ENCODE measurements at places on chromosomes 1 and 21.

DNA sequence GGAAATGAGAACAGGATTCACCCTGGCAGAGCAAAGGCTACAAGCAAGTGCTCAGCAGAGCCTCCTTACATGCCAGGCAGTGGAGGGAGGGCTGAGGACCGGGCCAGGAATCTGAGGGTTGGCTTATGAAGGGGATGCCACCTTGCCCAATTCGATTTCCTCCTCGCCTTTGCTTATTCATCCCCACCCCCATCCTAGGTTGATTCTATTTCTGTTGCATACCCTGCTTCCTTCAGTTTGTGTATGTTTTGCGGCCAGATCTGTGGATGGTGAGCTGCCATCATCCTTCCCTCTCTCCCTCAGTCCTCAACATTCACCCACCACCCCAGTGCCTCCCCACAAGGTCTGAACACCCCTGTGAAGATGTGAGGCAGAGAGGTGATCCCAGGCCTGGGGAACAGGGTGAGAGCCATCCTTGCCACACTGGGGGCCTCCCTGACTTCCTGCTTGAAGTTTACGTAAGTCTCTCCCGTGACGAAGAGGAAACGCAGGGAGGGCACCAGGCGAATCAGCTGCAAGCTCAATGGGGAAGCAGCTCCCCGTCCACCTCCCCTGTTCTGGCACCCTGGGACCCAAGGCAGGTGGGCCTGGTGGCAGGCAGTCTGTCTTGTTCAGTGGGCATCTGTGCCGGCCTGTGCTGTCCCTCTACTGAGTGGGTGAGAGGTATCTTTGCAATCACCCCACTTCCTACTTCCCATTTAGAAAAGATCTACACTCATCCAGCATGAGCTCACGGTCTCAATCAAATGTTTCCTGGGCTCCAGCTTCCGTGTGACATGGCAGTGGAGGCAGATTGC lies 50.6 kb upstream of the CNTN2 start:
- no peak for DNase-seq

DNA sequence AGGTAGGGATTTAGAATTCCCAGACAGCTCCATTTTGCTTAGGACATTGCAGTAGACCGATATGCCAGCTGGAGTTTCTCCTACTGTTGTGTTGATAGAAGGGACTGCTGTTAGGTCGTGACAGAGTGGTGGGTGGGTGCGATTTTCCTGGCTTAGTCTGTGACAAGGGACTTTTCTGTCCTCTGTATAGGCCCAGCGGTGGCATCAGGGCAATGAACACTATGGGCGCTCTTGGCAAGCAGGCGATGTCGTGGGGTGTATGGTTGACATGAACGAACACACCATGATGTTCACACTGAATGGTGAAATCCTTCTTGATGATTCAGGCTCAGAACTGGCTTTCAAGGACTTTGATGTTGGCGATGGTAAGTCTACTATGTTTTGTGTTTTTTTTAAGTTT lies 321.8 kb downstream of the ZP4 start:
- no peak for DNase-seq

DNA sequence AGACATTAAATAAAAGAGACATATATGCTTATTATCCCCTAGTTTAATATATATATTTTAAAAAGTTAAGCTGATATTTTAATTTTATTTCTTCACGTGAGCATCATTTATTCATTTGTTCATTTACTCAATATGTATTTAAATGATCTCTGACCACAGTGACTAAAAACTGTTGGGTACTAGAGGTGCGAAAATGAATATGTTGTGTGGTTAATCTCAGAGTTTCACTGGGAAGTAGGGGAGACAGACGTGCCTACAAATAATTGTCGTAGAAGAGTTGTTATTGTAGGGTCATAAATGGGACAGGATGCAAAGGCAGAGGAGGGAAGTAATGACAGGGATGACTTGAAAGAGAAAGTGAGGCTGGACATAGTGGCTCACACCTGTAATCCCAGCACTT lies 213.0 kb upstream of the CACYBP start:
- no peak for DNase-seq

DNA sequence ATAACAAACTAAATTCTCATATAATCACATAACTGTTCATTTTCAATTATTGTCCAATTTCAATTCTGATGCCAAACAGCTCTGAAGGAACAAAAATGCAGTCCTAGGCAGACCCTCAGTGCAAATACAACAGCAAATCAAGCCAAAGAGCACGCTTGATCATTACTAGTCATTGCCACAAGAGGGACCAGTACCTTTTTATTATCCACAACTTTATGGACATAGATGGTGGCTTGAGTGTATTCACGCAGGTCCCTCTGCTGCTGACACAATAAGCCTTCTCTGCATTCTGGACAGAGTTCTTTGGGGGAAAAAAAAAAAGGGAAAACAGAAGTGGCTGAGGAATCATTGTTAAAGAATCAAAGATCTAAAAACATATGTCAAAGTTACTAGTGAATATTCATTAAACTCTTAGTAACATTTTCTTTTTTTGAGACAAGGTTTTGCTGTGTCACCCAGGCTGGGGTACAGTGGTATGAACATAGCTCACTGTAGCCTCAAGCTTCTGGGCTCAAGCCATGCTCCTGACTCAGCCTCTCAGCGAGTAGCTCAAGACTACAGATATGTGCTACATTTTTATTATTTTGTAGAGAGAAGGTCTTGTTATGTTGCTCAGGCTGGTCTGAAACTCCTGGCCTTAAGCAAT lies 34.3 kb upstream of the RAP1GAP start:
- no peak for DNase-seq

- DNase-seq, result no peak
Measured at GRCh38 chr1:37362594-37363385, 111.6 kb upstream of the ZC3H12A start.

GRCh38 chr1:119787776-119788175 lies 19.1 kb upstream of the HMGCS2 start:
- DNase-seq, result no peak

GRCh38 chr1:51268634-51269033 lies 32.6 kb downstream of the RNF11 start:
- DNase-seq, result no peak
